ENCODE measurements at places on chromosomes 1 and 21. TPM values are rescaled to one million over a fixed set of nuclear protein-coding genes. Genes with fewer than 3 reads are reported as not detected.
A peak's percentile ranks its signal among the peaks of the same experiment; 100 is the strongest.

The HPCAL4 gene
- not detected for total RNA-seq

The TMEM240 gene
- 1.7 TPM for total RNA-seq

The NPHS2 gene
- not detected for total RNA-seq

The PLA2G2D gene
- total RNA-seq, result not detected

The RHEX gene
- total RNA-seq, result not detected

The ALPL gene
- total RNA-seq, result 0.19 TPM

The HTR1D gene
- 0.28 TPM for total RNA-seq

The SHISAL2A gene
- total RNA-seq, result not detected

The PTGS2 gene
- 17.2 TPM for total RNA-seq

DNA sequence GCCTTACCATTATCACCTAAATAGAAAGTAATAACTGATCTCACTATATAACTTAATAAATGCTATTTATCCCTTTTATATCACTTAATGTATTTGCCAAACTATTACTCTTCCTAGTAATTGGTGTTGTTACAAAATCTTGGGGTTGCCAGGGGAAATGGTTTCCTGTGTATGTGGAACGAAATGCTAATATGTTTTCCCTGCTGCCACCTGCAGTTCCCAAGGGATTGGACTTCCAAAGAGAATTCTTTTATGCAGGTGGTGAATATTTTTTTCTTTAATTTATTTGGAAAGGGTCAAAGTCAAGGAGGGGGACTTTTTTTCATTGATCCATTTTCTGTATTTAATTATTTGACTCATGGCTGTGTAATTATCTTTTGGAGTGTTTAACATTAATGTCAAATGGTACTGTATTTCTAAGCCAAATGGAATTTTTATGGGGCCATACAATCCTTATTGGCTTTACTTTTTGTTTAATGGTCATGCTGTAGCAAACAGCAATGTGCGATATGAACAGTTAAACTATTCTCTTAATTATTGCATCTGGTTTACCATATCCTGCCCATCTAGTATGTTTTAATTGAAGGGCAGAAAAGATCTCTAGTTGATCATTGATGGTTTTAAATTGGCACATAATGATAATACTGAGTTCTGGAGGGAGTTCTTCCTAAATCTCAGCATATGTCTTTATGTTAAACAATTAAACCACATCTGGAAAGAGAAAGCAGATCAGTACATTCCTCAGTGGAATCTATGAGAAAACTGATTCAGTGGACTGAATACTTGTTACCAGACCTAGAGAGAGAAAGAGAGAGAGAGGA, 486.3 kb downstream of the TTLL7 start:
- no peak for DNase-seq

- no peak for DNase-seq
Measured at GRCh38 chr1:217535601-217536377, 95.1 kb downstream of the GPATCH2 start.

DNA sequence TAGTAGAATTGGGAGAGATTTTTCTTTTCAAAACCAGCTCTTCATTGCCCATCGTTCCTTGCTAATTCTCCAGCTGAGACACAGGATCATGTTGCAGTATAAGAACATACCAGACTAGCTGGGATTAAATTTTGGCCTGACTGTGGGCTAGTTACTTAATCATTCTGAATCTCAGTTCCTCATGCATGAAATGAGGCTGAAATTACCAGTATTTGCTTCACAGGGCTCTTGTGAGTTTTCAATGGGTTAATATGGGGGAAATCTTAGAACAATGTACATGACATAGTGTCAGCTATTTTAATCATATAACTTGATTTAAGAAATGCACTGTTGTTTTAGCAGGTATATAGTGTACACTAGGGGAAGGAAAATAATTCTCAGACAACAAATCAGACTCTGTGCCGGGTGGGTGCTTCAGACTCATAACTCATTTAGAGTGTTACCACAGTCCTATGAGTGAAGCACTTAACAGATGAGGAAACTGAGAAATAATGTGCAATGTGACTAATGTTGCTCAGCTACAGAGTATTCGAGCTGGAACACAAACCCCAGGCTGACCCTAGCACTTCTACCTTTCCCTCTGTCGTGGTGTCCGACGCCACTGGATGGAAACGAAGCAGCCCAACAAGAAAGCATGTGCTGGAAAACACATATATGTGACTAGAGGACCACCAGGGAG, 137.6 kb upstream of the SGIP1 start:
- DNase-seq, result no peak

GRCh38 chr1:5341471-5341870, 650.8 kb downstream of the NPHP4 start:
- no peak for DNase-seq

DNA sequence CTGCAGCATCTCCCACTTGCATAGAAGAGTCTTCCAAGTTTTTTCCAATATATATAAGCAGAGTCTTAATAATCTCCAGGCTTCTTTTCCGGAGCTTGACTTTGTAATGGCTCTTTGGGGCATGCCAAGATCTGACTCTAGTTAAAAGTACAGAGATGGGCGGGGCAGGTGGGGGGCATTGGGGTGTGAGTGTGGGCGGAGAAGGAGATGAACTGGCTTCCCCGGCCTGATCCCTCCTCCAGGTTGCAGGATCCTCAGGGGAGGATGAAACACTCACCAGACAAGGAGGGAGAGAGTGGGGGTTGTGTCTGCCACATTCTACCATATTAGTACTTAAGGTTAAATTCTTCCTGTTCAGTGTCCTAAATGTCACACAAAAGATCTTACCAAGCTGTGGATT, 23.0 kb downstream of the S100A10 start:
- no peak for DNase-seq

- DNase-seq, result no peak
Measured at GRCh38 chr1:177884479-177885021, 85.3 kb downstream of the SEC16B start.

DNA sequence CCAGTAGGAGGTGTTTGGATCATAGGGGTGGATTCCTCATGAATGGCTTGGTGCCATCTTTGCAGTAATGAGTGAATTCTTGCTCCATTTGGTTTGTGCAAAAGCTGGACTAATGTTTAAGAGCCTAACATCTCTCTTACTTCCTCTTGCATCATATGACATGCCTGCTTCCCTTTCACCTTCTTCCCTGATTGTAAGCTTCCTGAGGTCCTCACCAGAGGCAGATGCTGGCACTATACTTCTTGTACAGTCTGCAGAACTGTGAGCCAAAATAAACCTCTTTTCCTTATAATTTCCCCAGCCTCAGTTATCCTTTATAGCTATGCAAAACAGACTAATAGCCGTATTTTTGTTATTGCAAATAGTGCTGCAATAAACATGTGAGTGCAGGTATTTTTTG, 8.1 kb downstream of the PRSS38 start:
- DNase-seq, result no peak

DNA sequence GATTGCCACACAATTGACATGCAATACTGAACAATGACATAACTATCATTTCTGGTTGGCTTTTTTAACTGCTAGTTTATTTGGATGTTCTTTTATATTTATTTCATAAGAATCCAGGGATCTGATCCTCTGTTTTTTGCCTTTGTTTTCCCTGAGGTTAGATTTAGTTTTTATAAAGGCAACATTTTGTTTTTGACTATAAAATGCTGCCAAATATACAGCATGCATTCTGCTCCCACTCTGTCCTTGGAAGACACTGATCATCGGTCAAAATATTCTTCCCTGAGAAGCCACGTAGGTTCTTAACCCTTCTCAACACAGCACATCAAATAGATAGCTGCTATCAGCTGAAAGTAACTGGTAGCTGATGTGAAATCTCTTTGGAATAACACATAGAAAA, 52.5 kb downstream of the LYPLAL1 start:
- DNase-seq, result no peak

- no peak for DNase-seq
Measured at GRCh38 chr1:237565236-237565635, 325.5 kb downstream of the ZP4 start.

DNA sequence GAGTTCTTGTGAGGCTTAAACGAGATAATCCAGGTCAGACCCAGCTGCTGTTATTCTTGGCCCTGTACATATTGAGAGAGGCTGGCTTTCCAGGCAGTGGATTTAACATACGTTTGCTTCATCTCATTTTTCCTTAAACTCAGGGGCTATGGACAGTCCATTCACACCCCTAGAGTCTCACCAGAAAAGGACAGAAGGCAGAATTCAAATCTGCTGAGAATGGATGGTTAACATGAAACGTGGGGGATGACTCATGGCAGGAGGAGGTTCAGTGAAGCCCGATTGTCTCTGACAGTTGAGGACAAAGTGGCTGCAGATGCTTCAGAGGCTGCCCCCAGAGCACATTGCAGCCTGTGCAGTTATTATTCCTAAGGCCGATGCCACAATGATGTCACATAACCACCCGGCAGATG, 39.5 kb downstream of the TGFB2 start:
- peak; percentile 70 for DNase-seq

GRCh38 chr1:236181059-236181458, 38.7 kb downstream of the GPR137B start:
- DNase-seq, result no peak

DNA sequence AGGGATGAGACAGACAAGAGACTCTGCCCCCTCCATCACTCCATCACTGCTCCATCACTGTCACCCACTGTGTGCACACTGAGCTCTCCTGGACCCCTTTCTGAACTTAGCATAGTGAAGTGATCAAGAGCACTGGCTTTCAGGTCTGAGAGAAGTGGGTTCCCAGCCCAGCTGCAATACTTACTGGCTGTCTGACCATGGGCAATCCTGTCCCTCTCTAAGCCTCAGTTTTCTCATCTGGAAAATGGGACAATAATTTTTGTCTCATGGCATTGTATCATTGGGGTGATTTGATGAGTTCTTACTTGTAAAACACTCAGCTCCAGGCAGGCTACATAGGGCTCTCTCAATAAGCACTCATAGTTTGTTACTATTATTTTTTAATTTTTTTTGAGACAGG, 7.5 kb upstream of the RPS6KA1 start:
- DNase-seq, result no peak

- peak; percentile 51 for DNase-seq
Measured at GRCh38 chr1:110829955-110830553, 42.9 kb upstream of the CD53 start.

GRCh38 chr1:73401666-73402065, 796.3 kb downstream of the LRRIQ3 start:
- no peak for DNase-seq

DNA sequence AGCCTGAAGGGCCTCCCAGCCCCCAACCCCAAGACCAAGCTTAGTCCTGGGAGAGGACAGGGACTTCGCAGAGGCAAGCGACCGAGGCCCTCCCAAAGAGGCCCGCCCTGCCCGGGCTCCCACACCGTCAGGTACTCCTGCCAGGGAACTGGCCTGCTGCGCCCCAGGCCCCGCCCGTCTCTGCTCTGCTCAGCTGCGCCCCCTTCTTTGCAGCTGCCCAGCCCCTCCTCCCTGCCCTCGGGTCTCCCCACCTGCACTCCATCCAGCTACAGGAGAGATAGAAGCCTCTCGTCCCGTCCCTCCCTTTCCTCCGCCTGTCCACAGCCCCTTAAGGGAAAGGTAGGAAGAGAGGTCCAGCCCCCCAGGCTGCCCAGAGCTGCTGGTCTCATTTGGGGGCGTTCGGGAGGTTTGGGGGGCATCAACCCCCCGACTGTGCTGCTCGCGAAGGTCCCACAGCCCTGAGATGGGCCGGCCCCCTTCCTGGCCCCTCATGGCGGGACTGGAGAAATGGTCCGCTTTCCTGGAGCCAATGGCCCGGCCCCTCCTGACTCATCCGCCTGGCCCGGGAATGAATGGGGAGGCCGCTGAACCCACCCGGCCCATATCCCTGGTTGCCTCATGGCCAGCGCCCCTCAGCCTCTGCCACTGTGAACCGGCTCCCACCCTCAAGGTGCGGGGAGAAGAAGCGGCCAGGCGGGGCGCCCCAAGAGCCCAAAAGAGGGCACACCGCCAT, 21.9 kb upstream of the ARF1 start:
- peak; percentile 14 for DNase-seq

GRCh38 chr21:37259426-37259825, 7.7 kb downstream of the VPS26C start:
- no peak for DNase-seq

DNA sequence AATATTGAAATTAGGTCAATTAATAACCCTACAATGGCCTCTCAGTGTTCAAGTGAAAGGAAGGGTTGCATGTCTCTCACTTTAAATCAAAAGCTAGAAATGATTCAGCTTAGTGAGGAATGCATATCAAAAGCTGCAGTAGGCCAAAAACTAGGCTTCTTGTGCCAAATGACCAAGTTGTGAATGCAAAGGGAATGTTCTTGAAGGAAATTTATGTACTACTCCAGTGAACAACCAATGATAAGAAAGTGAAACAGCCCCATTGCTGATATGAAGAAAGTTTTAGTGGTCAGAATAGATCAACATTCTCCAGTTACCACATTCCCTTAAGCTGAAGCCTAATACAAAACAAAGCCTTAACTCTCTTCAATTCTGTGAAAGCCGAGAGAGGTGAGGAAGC, 10.0 kb downstream of the MAEL start:
- no peak for DNase-seq

DNA sequence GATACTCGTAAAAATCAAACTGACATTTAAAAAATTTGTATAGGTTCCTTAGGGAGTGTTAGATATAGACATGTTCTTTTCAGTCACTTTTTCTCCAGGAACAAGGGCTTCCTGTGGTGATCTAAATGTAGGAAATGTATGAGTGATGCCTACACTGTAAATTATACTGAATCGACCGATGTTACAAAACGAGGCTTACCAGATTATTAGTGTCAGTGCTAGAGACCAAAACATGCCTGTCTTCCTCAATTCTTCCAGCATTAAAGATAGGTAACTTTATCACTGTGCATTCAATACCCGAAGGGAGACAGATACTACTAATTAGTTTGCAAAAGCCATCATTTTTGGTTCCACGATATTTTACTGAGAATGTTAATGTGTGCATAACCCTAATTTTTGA, 86.1 kb downstream of the BRINP3 start:
- no peak for DNase-seq

GRCh38 chr1:210262167-210262896, 29.7 kb downstream of the SERTAD4 start:
- DNase-seq, result no peak
